ENCODE measurements at places on chromosomes 3 and 15.
A peak's percentile ranks its signal among the peaks of the same experiment; 100 is the strongest.

DNA sequence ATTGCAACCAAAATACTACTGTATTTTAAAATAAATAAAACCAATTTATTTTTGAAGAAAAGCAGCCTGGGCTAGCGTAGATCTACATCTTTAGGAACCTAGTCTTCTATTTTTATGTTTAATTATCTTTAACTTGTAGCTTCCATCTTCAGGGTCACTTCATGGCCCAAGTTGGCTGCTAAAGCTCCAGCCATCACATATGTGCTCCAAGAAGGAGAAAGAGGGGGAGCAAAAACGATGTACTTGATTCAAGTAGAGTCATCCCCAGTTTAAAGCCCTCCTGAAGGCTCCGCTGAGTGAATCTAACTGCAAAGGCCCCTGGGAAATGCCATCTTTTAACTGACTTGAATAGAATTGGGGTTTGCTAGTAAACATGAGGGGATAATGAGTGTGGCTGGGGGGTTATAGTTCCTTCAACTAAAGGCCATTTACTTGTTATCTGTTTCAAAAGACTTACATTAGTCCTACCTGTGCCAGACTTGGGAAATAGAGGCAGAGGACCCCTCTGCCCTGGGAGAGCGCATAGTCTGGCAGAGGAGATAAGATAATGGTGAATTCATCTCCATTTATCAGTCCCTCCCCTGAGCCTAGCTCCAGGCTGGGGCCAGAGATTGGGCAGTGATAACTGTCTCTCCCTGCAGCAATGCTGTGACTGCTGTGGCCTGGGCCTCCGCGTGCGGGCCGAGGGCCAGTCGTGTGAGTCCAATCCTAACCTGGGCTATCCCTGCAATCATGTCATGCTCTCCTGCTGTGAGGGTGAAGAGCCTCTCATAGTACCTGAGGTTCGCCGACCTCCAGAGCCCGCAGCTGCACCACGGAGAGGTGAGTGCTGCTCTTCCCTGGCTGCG is 64.6 kb downstream of the FBLN2 start:
- no peak for DNase-seq

DNA sequence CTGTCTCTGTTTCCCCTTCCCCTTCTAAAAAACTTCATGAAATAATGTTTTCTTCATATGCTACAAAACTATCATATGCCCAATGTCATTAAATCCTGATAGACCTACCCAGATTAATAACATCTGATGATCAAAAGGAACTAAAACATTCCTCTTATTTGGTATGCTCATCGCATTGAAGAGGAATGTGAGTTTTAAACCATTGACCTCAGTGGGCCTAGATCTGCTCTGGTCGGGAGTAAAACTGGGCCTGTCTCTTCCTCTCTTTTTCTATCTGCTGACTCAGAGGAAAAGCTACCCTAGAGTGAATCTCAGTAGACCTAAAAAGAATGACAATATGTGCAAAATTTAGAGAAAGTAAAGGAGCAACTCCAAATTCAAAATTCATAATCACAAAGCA is 275.8 kb downstream of the SATB1 start:
- DNase-seq: no peak

DNA sequence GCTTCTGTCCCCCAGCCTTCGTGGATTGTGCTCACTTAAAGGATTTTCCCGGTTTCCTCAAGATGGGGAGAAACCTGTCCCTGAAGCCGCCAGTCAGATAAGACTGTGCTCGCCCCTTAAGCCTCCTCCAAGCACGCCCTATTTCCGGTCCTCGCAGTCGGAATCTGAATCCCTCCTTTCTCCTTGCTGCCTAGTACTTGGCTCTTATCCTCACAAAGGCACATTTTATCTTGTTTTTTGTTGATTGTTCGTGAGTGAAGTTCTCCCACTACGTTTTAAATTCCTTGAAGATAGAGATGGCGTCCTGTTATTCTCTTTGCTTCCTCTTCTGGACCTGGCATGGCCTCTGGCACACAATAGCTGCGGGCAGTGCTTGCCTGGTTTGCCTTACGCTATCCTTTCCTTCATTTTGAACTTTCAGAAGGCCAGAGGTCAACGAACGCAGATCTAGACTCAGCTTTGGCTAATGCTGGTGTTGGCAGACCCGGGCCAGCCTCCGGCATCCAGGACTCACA is 1.7 kb downstream of the CLDN11 start:
- no peak for DNase-seq

- no peak for DNase-seq
Observed at GRCh38 chr15:101490408-101490891, 943 bp upstream of the PCSK6 start.

- no peak for DNase-seq
Observed at GRCh38 chr15:69744391-69745162, 292.0 kb downstream of the RPLP1 start.

DNA sequence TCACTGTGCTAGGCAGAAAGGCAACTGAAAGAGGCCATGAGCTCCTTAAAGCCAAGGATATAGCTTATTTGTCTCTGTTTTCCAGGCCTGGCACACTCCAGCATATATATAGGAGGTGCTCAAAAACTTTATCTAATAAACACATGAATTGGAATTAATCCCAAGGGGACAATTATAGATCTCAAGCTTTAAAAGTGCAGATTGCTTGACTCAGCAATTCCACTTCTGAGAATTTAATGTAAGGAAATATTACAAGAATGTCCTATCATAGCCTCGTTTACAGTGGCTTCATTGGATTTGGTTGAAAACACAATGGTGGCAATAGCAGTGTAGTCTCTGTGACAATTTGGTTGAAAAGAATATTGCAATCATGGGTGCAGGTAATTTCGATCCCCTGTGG is 267.3 kb downstream of the SHQ1 start:
- no peak for DNase-seq

DNA sequence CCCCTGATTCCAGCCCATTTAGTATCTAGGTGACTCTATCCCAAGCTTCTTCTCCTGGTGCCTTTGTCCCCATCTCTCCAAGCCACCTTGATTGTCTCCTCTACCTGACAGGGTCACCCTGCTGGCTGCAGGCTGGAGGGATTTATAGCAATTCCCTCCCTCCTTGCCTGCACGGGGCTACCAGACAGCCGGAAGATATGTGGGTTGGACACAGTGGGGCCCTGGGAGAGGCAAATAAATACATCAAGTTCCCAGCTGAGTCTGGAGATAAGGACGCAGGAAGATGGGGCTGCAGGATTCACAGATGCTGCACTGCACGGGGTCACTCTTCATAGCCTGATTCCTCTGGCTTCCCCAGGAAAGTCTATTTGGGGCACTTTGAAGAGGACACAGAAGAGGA is 9.3 kb upstream of the ISLR2 start:
- DNase-seq: no peak

GRCh38 chr3:194379231-194379630 is 9.7 kb upstream of the LRRC15 start:
- no peak for DNase-seq

- DNase-seq: no peak
Observed at GRCh38 chr3:71135373-71136088, 448.0 kb downstream of the FOXP1 start.

- DNase-seq: no peak
Observed at GRCh38 chr15:63749330-63749942, 84.3 kb downstream of the HERC1 start.

- DNase-seq: no peak
Observed at GRCh38 chr3:66200786-66201185, 20.0 kb upstream of the SLC25A26 start.

GRCh38 chr3:195895861-195896360 is 12.4 kb downstream of the TNK2 start:
- DNase-seq: peak; percentile 83
